GM03348 (cell line): ENCODE measurements at places on chromosomes 3 and 15.

DNA sequence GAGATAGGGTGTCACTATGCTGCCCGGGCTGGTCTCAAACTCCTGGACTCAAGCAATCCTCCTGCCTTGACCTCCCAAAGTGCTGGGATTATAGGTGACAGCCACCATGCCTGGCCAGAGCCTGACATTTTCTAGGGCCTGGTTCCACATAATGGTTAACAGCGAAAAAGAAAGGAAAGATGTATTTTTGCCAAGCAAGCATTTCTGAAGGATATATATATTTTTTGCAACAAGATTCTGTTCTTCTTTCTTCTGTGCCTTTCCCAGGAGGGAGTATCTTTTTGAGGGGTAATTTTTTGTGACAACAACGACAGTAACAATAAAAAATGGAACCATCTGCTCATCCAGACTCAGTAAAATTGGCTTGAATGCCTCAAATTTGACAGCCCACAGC lies 8.3 kb upstream of the DNAJA4 start:
- DNase-seq = no peak

DNA sequence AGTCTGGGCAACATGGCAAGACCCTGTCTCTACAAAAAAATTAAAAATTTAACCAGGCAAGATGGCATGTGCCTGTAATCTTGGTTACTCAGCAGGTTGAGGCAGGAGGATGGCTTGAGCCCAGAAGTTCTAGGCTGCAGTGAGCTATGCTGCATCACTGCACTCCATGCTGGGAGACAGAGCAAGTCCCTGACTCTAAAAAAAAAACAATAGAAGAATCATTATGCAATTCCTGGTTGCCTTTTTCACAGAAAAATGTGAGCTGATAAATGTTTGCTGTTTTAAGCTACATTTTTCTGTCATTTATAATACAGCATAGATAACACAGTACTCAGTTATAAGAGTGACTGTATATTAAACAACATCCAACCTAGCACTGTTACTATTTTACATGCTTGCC lies 148.8 kb downstream of the SCAPER start:
- DNase-seq = no peak

DNA sequence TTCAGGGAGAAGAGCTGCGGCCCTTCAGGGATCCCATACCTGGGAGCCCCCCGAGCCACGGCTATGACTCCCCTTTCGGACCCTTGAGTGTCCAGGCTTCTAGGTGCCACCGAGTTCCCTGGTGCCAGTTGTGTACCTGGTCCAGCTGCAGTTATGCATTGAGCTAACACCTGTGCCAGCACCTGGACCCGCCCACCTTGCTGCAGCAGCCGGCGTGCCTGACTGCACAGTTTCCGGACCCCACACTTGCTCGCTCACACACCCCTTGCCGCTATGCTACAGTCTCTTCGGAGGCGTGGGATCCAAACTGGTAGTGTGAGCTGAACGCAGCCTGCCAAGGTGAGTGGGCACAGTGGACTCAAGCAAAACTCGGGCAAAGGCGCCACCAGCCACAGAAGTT lies 284.5 kb upstream of the ROBO1 start:
- no peak for DNase-seq

DNA sequence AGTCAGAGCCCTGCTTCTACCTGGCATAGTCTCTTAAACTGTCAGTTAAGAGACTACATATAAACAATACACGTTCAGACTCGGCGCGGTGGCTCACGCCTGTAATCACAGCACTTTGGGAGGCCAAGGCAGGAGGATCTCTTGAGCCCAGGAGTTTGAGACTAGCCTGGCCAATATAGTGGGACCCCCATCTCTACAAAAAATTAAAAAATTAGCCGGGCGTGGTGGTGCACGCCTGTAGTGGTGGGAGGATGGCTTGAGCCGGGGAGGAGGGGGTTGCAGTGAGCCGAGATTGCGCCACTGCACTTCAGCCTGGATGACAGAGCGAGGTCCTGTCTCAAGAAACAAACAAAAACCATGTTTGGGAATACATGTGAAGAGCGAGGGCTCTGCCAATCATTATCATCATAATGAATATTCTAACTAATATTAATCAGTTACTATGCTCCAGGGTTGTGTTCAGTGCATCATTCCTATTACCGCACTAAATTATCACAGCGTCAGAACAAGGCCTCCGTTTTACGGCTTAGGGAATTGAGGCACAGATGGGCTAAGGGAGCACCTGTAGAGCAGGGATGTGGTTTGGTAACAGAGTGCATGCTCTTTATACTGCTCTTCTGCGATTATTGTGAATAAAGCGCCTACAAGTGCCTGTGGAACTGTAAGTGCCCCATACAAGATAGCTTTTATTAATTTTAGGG lies 844 bp upstream of the UQCC5 start:
- DNase-seq = no peak

GRCh38 chr3:36505393-36505792 lies 125.1 kb downstream of the STAC start:
- DNase-seq = no peak

DNA sequence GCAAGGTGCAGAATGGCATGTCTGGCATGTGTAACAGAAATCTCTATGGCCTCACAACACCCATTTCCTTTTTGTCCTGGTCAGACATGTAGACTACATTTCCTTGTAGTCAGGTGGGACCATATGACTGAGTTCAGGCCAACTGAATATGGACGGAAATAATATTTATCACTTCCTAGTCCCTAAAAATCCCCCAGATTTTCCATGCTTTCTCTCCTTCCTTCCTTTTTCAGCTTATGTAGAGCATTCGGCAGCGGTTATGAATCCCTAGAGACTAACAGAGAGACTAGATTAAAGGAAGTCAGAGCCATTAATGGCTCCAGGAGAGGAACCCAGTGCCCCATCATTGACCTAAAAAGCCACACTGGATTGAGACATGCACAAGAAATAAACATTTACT lies 35.8 kb downstream of the SLC9A9 start:
- DNase-seq = no peak

DNA sequence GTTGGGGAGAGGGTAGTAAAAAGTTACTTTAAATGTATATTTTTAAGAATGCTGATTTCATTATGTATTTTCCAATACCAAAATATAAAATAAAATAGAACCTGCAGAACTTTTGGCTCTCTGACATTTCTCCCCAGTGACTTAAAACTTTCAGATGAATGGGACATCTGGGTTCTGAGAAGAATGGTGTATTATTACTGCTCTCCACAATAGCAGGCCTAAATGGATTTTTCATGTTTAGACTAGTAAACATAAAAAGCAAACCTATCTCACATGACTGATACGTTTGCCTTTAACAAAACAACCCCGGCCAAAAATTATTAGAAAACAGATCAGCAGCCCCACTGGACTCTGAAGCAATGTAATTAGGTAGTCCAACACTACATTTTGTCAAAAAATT lies 73.8 kb downstream of the FHIT start:
- no peak for DNase-seq

GRCh38 chr3:122271246-122271898 lies 53.7 kb upstream of the CSTA start:
- no peak for DNase-seq

DNA sequence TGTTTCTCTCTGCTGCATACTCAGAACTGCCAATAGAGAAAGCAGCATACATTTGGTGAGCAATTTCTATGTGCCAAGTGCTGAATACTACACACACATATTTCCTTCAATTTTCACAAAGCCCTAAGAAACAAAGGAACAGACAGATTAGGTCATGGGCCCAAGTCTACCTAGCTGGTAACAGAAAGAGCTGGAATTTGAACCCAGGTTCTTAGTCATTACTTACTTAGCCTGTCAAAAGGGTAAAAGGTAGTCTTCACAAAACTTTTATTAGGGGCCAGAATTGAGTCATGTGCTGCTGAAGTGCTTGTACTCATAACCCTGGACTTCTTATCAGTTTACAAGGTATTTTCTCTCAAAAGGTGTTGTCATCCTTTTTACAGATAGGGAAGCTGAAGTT lies 10.4 kb upstream of the ABHD17C start:
- no peak for DNase-seq

DNA sequence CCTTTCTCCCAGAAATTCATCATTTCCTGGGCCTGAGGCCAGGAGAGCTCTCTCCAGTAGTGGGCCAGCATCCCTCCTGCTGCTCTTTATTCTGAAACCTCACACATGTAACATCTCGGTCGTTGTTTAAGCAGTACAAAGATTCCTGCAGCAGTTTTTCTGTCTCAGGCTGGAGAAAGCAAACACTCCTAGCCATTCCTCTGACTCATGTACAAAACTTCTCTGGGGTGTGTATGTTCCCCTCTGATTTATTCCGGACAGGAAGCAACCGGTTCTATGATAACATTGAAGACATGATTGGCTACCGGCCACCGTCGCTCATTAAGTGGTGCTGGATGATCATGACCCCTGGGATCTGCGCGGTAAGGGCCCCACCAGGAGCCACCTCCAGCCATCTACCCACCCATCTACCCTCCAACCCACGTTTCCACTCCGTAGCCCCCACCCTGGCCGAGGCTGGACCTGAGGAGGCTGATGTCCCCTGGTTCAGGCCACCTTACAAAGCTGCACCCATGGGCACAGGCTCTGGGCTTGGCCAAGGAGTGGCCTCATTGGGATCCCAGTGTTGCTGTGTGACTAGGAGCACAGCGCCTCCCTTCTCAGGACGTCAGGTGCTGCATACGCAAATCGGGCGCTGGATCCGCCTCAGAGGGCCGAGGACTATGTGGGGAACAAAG lies 58.6 kb upstream of the SLC6A1 start:
- DNase-seq = peak; percentile 46

DNA sequence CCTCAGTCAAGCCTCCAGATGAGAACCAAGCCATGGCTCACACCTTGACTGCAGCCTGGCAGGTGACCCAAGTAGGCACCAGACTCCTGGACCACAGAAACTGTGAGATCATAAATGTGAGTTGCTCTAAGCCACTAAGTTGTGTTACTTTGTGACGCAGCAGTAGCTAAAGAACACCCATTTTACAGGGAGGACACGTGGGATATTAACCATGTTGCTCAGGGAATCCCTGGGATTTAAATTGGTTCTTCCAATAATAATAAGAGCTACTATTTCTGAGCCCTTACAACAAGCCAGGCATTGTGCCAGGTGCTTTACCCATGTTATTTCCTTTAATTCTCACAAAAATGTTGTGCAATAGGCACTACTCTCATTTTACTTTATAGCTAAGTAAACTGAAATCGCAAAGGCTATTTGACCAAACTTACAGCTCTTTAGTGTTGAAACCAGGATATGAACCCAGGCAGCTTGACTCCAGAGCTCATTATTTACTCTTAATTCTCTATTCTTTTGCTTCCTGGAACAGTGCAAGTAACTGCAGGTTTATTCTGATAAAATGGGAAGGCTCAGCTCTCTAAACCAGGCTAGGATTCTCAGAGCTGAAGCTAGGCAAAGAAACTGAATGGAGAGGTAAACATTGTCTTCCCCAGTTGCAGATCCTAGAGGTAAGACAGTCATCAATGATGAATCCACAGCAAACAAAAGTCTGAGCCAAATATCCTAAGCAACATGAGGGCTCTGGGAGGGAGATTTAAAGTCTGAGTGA lies 294.4 kb downstream of the KBTBD8 start:
- DNase-seq = no peak

DNA sequence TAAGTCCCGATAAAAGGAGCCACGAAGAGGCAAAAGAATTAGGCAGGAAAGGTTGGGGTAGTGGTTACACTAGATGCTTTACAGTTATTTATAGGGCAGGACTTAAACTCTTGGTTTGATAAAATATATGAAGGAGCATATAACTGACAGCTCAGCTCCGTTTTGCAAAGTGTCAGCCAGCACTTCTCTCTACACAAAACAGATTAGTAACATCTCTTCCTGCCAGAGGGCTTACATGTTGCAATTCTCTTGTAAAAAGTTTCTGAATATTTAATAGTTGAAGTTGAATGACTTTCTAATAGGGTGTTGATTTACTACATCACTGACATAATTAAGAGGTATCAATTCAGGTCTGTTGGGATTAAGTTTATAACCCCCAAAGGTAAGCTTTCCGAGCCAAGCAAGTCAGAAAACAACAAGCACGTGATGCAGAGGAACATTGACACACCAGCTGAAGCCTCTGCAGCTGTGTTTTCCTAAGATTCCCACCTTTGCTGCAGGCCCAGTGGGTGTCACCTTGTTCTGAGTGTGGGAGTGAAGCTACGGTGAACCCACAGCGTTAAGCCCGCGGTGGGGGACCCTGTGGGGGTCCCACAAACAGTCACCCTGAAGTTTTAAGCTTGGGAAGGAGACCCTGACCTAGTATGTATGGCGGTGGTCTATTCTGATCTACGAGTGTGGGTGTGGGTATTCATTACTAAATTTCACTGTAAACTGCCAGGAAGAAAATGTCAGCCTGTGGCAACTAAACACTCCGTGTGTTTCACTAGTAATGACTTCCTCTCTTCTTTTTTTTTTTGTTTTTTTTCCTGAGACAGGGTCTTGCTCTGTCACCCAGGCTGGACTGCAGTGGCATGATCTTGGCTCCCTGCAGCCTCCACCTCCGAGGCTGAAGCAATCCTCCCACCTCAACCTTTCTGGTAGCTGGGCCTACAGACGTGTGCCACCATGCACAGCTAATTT lies 22.0 kb upstream of the ATP13A3 start:
- no peak for DNase-seq

DNA sequence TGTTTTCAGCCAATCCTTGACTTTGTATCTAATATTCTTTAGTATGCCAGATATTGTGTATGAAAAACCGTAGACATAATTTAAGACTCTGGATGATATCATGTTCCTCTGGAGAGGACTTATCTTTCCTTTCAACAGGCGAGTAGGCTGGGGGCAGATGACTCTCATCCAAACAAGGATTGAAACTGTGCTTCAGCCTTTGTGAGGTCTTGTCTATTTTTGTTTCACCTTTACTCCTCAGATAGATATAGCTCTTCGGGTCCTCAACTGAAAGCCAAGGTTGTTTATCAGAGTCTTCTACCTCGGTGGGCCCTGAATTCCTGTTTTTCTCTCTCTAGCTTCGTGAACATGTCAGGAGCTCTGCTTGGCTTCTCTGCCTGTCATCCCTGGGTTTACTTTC lies 66.0 kb downstream of the C3orf20 start:
- no peak for DNase-seq

- DNase-seq = no peak
These were observed 113.1 kb upstream of the NR2E3 start for GRCh38 chr15:71697236-71697635.

GRCh38 chr3:44321335-44321734 lies 17.2 kb upstream of the TCAIM start:
- no peak for DNase-seq

DNA sequence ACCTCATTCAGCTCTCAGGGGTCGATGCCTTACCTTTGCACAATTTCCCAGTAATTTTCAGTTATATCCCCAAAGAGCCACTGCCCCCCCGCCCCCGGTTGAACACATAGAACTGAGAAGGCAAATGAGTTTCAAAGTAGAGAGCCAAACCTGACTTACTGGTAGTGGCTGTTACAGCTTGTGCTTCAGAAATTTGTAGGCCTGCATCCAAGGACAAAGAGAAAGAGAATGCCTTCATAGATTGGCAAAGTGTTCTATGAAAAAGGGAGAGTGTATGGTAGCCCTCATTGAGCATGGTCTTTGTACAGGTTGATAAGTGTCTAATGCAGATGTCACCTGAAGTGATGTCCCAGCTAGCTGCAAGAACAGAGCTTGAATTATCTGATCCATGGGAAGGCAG lies 13.9 kb downstream of the SEMA6D start:
- no peak for DNase-seq

GRCh38 chr15:98525661-98526001 lies 122.7 kb upstream of the IGF1R start:
- peak; percentile 55 for DNase-seq

GRCh38 chr15:86929461-86929860 lies 849.8 kb downstream of the AGBL1 start:
- DNase-seq = no peak

GRCh38 chr15:71271327-71271726 lies 156.1 kb downstream of the THSD4 start:
- no peak for DNase-seq

GRCh38 chr15:45773149-45773548 lies 138.3 kb downstream of the SQOR start:
- DNase-seq = no peak
